ENCODE measurements at places on chromosomes 11 and 22.

DNA sequence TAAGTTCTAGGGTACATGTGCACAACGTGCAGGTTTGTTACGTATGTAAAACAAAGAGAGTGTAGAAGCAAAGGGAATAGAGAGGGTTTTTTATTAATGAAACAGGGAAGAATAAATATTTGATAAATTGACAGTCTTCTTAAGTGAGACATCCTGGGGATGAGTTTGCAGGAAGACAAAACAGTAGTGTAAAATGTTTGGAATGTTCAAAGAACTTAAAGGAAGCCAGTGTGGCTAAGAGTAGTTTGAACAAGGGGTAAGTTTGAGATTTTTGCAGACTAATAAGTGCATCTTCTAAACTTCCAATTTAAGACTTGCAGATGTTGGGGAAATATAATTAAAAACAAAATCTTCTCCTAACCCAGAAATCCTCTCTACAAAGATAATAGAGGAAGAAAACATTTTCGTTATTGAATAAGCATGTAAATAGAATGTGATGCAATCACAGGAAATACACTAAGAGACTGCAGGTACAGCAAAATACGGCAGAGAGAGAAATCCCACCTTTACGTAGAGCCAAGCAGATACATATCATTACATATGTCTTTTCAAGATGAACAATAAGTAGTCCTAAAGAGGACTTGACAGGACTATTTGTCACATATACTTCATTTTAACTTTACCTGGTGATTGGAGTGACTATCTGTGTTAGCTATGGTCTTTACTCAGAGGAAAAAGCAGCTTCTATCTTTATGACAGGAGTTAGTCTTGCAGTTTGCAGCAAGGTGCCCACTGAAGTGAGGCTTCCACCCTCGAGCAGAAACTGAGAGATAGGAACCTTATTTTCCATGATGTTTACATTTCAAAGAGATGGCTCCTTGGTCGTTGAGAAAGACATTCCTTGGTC, 402.1 kb downstream of the CNTN5 start:
- DNase-seq = no peak

GRCh38 chr22:19900707-19901436, 40.7 kb upstream of the COMT start:
- no peak for DNase-seq

- no peak for DNase-seq
Observed at GRCh38 chr11:101617735-101618332, 34.0 kb upstream of the TRPC6 start.

GRCh38 chr11:19559746-19560145, 152.9 kb upstream of the NAV2 start:
- DNase-seq = no peak

GRCh38 chr22:48786679-48786996, 1041.0 kb downstream of the BRD1 start:
- no peak for DNase-seq

DNA sequence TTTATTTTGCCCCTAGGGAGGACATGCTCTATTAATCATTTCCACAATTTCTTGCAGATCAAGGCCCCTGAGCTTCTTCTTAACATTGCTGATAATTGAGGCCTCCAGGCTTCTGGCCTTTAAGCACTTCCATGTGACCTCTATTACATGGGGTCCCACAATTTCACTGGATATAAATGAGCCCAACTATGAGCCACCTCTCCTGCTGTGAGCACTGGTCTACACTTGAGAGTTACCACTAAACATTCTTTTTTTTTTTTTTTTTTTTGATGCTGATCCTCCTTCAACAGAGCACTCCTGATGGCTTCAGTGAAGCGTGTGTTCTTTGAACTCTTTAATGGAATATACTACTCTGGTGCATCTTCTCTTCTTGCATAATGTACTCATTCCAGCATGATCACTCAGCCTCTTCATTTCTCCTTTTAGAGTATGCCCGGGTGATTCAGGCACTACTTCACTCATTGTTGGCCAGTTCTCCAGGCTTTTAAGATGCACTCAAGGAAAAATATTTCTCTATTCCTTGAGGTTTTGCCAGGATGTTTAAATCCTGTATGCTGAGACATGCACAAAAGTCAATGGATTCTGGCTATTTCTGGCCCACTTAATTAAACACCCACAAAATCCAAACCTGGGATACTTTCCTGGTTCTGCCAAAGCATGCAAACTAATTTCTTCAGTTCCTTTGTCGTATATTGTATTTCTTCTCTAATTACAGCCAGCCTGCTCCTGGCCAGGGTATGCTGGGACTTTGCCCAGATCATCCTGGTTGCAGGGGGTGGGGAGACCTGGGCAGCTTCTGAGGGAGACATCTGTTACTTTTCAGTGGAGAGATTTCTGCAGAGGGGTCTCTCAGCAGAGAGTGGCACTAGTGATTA, 257.8 kb upstream of the LUZP2 start:
- no peak for DNase-seq

- no peak for DNase-seq
Observed at GRCh38 chr11:122910775-122911174, 28.2 kb downstream of the JHY start.

- no peak for DNase-seq
Observed at GRCh38 chr11:18527512-18527911, 770 bp upstream of the TSG101 start.

DNA sequence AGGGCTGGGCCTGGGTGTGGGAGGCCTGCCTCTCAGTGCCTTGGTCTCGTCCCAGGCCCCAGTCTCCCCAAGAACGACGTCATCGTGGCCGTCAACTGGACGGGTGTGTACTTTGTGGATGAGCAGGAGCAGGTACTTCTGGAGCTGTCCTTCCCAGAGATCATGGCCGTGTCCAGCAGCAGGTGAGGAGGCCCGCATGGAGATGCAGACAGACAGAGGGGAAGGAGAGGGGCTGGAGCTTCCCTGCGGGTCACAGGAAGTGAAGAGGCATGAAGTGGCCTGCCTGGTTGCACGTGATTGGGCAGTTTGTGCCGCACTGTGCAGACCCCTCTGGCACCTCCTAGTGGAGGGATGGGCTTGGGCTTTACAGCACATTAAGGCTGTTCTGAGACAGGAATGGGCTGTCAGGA, 70.4 kb downstream of the MYO7A start:
- DNase-seq = peak; percentile 3

- no peak for DNase-seq
Observed at GRCh38 chr22:44026066-44026629, 2.0 kb downstream of the PARVB start.

GRCh38 chr11:9717719-9718118, 53.8 kb downstream of the SWAP70 start:
- no peak for DNase-seq

GRCh38 chr22:35649636-35650250, 1.5 kb downstream of the APOL6 start:
- no peak for DNase-seq

DNA sequence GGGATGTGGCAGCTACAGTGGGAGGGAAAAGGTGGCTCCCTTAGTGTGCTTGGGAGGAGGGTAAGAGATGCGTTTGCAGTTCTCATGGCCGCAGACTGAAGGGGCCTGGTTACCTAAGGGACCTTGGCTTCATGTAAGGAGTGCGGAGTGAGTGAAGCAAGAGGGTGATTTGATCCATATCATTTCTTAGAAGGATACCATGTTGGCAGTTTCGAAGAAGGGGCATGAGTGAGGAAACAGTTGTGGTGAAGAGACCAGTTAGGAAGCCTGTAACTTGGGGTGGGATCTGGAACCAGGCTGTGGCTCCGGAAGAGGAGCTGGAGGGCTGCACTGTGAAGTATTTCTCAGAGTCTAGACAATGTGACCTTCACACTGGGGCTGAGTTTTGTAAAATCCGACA, 45.0 kb downstream of the ST3GAL4 start:
- no peak for DNase-seq

DNA sequence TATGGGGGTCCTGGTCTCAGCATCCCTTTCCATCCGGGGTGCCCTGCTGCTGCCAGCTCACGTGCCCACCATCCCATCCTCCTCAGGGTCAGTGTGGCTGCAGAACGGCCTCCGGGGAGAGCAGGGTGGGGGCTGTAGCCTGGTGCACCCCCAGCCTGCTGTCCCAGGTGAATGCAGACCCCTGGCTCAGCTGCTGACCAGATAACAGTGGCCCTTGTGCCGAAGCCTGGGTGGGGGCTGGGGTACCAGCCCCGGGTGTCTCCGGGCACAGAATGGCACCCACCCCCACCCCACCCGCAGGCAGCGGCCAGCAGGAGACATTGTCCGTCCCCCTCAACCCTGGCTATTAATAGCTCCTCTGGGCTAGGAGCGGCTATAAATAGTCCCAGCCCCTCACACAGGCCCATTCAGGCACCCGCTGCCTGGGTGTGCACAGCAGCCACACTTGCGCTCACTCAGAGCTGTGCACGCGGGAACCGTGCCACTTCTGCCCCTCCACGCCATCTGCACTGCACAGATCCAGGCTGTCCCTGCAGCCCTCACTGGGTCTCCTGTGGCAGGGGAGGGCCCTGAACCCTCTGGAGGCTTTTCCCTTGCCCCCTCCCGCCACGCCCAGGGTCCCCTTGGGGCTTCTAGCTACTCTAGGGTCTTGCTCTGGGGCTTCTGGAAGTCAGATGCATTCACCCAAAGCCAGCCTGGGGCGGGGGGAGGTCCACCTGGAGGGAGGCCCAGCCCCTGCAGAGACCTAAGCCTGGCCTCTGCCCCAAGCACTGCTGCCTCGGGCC, 18.7 kb downstream of the CRELD2 start:
- DNase-seq = no peak

GRCh38 chr22:30309951-30310741, 16.6 kb downstream of the TBC1D10A start:
- no peak for DNase-seq

DNA sequence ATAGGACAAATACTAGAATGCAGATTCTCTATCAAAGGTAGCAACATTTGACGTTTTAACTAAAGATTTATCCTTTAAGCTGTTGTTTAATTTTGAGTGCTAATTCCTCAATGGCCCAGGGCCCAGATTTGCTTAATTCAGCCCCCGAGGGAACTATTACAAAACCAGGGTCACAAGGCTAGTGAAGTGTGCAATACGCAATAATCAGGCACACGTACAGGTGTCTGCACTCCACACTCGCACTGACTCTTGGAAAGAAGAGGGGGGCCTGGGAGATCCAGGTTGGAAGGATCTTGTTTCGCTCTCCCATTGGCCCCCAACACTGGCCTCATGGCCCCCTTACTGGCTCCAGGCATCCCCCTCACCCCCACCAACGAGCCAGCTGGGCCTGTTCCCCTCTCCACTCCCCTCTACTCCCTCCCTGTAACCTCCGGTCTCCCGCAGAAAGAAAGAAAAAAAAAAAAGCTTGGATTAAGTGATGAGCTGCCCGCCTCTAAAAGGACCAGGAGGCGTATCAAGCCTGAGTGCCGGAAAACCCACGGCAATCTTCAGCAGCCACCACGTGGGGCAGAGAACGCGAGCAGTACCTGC, 2.2 kb upstream of the KIRREL3 start:
- no peak for DNase-seq

- no peak for DNase-seq
Observed at GRCh38 chr11:119368121-119369034, 13.1 kb downstream of the USP2 start.

DNA sequence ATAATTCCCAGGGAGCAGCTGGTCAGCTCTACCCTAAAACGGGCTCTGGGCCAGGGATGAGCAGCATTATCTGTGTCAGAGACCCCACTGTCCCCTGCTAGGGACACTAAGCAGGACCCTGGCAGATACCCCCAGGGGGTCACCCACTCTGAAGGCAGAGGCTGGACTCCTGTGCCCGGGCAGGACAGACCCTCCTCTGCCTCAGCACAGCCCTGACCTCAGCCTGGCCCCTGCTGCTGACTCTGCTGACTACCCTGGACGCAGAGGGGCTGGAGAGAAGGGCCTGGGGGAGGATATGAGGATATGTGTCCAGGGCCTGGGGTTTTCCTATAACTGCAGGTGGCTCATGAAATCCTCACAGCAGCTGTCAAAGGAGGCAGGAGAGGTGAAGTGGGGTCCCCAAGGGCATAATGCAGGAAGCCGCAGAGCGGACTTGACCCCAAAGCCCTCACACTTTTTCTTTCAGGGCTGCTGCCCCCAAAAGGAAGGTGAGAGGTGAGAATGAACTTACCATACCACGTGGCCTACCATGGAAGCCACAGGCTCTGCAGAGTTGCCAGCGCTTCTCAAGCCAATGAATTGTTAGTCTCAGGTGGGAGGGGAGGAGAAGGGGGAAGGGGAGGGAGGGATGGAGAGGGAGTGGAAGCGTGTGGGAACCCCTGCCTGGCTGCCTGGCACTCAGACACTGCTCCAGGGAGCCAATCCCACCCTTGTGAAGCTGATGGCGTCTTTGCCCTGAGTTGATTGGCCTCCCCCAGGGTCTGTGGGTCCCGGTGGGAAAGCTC, 76.7 kb upstream of the WNT11 start:
- DNase-seq = no peak

- DNase-seq = peak; percentile 58
Observed at GRCh38 chr22:44023404-44024287, 456 bp upstream of the PARVB start.

DNA sequence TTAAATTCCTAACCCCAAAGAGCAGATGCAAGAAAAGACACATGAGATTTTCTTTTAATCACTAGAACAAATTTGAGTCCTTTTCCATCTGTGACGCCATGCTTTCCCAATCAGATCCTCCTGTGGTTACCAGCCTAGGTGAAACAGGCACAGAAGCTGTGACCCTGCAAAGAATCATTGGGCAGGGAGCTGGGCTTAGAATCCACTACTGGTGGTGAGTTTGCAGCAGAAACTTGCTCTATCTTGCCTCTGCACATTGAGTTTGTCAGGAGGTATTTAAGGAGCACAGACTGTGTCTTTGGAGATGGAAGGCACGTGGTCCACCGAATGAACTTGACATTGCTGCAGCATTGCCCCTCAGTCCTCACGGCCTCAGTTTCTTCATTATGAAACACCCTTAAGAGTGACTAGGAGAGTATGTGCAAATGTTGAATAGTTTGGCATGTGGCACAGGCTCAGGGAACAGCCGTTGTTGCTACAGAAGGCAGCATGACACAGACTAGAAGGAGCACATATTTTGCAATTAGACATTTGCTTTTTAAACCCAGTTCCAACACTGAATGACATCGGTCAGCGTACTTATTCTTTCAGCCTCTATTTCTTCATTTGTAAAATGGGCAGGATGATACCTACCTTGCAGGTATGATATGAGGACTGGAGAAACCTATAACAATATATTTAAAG, 127.6 kb downstream of the DBX1 start:
- DNase-seq = no peak

GRCh38 chr22:35443338-35443737, 43.4 kb downstream of the MCM5 start:
- DNase-seq = no peak

- DNase-seq = no peak
Observed at GRCh38 chr11:125091247-125091876, 20.1 kb downstream of the TMEM218 start.

GRCh38 chr22:41491374-41492100, 22.6 kb downstream of the ACO2 start:
- DNase-seq = no peak

DNA sequence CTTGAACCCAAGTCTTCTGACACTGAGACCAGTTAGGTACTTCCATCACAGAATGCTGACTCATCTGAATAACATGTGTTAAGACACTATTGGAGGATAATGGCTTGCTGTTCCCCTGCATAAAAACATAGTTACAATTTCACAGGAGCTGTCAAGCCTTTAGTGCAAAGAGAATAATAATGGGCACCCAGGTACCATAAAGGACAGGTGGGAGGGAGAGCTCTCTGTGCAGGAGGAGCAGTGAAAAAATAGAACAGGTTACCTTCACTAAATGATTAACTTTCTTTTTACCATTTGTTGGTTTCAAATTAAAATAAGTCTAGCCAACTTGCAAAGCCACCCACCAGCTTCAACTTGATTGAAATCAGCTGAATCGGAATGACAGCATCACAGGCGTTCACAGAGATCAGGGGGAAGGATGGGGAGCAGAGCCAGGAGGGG, 173.2 kb downstream of the DSCAML1 start:
- DNase-seq = no peak

Data from T-helper 2 cell (primary cell).